ENCODE measurements at places on chromosomes 11 and 22. TPM values are rescaled to one million over a fixed set of nuclear protein-coding genes. Genes with fewer than 3 reads are reported as not detected.

GRCh38 chr11:3196161-3197043 lies 22.2 kb downstream of the MRGPRG start:
- no peak for DNase-seq

DNA sequence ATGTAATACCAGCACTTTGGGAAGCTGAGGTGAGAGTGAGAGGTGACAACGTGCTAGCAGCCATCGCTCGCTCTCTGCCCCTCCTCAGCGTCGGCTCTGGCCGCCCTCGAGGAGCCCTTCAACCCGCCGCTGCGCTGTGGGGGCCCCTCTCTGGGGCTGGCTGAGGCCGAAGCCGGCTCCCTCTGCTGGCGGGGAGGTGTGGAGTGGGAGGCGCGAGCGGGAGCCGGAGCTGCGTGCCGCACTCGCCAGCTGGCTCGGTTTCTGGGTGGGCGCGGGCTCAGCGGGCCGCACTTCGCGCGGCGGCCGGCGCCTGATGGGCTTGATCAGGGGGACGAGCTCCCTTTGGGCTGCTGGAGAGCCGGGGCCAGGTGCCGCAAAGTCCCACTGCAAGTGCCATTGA lies 98.9 kb upstream of the UBASH3B start:
- DNase-seq, result no peak

Gene CASTOR1
- 13.7 TPM for polyA plus RNA-seq

Gene PKDREJ
- 0.39 TPM for polyA plus RNA-seq

DNA sequence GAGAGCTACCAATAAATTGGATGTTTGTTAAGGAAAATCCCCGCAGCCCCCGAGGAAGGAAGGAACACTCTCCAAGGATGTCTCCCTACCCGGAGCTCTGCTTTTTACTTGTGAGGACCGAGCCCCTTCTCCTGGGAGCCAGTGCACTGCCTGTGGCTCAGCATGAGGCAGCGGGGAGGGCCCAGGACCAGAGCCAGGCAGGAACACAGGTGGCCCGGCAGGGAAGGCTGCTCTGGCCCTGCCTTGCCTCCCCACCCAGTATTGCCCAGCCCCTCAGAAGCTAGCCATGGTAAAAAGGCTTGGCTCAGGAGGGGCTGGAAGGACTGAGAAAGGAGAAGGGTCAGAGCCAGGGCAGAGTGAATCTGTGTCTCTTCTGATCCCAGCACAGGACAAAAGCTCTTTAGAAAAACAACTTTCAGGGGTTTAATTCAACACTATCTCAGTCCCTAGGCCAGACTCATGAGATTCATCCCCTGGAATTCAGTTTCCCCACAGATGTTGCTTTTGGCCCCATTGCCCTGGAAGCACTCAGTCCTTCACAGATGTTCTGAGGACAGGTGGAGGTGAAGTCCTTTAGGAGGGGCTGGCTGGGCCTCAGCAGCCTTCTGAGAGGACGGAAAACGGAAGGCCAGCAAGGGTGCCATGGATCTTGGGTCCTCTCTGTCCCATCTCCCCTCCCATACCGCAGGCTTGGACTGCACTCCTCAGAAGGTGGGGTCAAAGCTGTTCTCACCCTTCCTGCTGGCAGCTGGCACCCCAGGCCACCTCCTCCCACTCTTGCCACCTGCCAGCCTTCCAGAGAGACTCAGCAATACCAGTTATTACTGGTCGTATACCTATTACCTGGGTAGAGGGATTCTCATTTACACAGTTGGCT lies 318.9 kb downstream of the NTM start:
- DNase-seq, result no peak

DNA sequence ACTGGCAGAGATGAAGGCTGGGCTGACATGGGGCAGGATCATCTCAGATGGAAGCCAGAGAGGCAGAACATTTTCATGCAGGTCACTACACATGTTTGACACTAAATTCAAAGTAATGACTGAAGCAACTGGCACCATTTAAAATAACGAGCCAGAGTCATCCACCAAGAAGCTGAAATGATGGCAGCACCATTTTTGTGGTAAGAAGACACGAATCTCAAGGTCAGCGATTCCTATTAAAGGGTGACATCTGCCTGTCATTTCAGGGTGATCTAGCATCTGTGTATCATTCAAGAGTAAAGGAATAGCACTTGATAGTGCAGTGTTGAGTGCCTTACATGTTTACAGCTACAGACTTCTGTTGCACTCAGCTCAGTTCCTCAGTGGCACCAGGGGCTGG lies 113.4 kb upstream of the C11orf87 start:
- no peak for DNase-seq

Gene ANKRD13D
- 29.9 TPM for polyA plus RNA-seq

- DNase-seq, result no peak
These were observed 549.3 kb upstream of the CCDC90B start for GRCh38 chr11:83835423-83835822.

GRCh38 chr22:43266076-43266475 lies 77.1 kb downstream of the SCUBE1 start:
- no peak for DNase-seq

DNA sequence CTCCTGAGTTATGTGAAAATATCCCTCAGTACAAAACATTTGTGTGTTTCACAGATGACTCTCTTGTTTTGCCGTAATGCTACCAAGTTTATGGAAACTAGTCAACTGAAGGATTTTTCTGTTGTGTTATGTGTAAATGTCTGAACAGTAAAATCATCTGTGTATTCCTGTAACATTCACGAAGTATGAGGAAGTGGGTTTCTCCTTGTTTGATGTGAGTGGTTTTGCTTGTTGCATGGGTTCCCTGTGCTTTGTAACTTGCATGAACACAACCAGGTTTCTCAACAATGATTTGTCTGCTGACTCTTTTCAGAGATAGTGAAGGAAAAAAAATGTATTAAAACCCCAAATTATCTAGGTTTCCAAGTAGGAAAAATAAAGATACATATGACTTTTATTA lies 138.1 kb downstream of the PGR start:
- DNase-seq, result no peak

Gene EFCAB6
- 5.4 TPM for polyA plus RNA-seq

GRCh38 chr11:111101881-111102280 lies 143.6 kb upstream of the POU2AF2 start:
- no peak for DNase-seq

- no peak for DNase-seq
These were observed 408.3 kb upstream of the CADM1 start for GRCh38 chr11:115912484-115912945.

Gene OR52I2
- polyA plus RNA-seq, result 0.04 TPM

Gene ATM
- polyA plus RNA-seq, result 60.9 TPM

- DNase-seq, result no peak
These were observed 328.8 kb upstream of the PITPNB start for GRCh38 chr22:28247667-28248363.

- DNase-seq, result no peak
These were observed 156.9 kb downstream of the DBX1 start for GRCh38 chr11:20003351-20003750.

GRCh38 chr11:64885367-64886286 lies 7.2 kb upstream of the EHD1 start:
- no peak for DNase-seq

Gene TP53AIP1
- 1.4 TPM for polyA plus RNA-seq

DNA sequence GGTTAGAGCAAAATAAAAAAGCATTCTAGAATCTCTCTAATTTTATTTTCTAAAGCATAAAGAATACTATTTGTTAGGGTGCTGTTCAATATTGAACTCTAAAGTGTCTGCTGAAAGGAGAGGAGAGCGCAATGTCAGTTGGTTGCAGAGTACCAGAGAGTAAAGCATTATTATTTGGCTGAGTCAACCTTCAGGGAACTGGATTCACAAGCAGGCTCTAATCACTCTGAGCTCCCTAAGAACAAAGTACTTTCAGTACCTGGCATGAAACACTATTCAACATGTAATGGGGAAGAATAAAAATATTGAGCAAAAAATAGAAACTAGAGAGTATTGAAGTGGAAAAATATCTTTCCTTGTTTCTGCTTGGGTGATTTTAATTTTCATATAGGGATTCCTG lies 961.0 kb upstream of the CCDC90B start:
- no peak for DNase-seq

- DNase-seq, result no peak
These were observed 7.7 kb downstream of the BIK start for GRCh38 chr22:43118024-43118849.

- no peak for DNase-seq
These were observed 196.2 kb downstream of the SOX6 start for GRCh38 chr11:16160146-16160545.

Gene DDIAS
- 6.0 TPM for polyA plus RNA-seq

Gene HEPN1
- 1.3 TPM for polyA plus RNA-seq

Gene NEFH
- polyA plus RNA-seq, result 7.9 TPM

DNA sequence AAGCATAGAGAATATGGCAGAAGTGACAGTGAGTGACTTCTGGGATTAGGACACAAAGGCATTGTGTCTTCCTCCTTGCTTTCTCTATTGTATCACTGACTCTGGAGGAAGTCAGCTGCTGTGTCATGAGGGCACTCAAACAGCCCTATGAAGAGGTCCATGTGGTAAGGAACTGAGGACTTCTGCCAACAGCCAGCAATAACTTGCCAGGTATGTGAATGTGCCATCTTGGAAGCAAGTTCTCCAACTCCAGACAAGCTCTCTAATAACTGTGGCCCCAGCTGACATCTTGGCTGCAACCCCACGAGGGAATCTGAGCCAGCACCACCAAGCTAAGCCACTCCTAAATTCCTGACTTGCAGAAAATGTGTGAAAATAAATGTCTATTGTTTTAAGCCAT lies 83.6 kb upstream of the ZBED5 start:
- no peak for DNase-seq

DNA sequence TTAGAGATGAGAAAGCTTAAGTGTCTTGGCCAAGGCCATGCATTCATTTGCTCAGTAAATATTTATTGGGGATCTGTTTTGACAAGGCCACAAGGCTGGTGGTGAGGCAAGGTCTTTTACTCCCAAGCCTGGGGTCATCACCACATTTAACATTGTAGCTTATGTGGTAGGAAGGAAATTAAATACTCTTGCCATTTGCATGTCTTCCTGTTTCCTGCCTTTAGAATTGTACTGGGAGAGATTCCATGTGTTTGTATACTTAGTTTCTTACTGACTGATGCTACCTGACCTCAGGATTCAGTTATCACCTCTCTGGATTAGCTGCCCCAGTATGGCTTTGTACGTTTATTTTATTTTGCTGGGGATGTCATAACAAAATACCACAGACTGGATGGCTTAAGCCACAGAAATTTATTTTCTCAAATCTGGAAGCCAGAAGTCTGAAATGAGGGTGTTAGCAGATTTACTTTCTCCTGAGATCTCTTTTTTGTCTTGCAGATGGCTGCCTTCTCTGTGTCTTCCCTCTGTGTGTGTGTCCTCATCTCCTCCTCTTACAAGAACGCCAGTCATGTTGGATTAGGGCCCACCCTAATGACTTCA lies 44.8 kb downstream of the SPECC1L start:
- no peak for DNase-seq

Gene E2F8
- polyA plus RNA-seq, result 7.8 TPM

GRCh38 chr22:25100402-25100801 lies 99.3 kb upstream of the CRYBB3 start:
- no peak for DNase-seq

Gene SLN
- 0.41 TPM for polyA plus RNA-seq

Gene OR52H1
- not detected for polyA plus RNA-seq

GRCh38 chr22:41538583-41538982 lies 5.7 kb downstream of the POLR3H start:
- no peak for DNase-seq

Gene SMIM35
- 0.18 TPM for polyA plus RNA-seq

Gene CDPF1
- 14.9 TPM for polyA plus RNA-seq

DNA sequence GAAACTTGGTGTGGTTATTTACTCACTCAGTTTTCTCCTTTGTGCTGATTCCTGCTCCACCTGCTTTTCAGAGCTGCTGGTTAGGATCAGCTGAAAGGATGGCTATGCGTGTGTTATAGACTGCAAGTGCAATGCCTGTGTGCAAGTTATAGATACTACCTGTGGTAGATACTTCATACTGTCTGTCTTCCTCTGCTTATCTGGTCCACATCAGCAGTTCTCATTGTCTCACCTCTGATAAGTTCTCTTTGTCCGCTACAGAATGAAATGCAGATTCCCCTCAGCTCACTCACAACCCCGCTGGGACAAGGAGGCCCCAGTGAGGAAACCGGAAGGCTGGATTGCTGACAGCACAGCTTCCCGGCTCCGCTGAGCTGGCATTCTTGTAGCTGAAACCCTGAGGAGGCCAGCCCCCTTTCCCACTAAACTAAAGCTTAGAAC lies 37.5 kb upstream of the LYVE1 start:
- DNase-seq, result no peak

DNA sequence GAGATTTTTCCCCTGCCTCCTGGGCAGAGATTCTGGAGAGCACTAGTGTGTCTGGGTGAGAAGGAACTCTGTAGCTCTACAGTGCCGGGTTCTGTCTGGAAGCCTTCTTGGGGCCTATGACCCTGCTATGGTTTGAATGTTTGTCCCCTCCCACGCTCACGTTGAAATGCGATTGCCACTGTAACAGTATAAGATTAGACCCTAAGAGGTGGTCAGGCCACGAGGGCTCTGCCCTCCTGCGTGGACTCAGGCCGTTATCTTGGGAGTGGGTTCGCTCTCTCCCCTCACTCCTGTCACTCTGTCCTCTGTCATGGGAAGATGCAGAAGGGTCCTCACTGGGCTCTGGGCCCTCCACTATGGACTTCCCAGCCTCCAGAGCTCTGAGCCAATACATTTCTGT lies 3.5 kb downstream of the AP5B1 start:
- no peak for DNase-seq

DNA sequence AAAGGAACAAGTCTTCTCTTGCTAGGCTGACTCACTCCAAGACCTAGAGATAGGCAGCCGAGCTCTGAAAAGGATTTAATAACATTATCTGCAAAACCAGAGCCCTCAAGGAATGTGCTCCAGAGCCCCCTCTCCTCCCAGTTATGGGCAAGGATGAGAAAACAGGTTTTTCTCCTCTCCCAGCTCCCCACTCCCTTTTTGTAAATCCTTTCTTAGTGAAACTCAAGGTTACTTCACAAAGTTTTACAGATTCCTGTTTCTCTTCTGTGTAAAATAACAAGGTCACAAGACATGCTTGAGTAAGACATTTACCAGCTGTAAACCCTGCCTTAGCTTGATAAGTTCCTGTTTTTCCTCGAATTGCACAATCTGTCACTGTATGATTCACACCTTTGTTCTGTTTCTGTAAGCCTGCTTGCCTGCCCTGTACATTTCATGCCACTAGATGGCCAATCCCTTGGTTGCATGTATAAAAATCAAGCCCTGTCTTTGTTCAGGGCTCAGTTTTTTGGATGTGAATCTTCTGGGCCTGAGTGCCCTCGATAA lies 489.4 kb downstream of the KCNA4 start:
- DNase-seq, result no peak

Gene UBASH3B
- 7.3 TPM for polyA plus RNA-seq

GRCh38 chr11:79400717-79401330 lies 40.0 kb downstream of the TENM4 start:
- no peak for DNase-seq

GRCh38 chr11:77193911-77194830 lies 66.1 kb downstream of the MYO7A start:
- DNase-seq, result no peak

Measured in right renal pelvis (tissue), 4 donors.